ENCODE measurements at places on chromosomes 4 and X.

GRCh38 chr4:81498551-81499099 is 26.9 kb upstream of the RASGEF1B start:
- no peak for DNase-seq

DNA sequence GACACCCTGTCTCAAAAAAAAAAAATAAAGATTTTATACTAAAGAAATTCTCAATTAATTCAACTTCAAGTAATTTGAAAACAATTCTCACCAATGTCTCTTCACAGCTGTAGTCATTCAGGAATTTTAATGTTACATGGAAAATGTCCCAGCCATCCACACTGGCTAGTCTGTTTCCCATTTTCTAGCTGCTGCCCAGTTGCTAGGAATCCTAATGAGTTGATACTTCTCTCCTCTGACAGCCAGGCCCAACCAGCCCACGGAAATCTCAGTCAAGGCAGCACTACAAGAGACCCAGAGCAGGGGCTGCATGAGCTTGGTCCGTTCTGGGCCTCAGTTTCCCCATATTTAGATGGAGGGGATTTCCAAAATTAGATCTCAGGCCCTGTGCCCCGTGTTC is 59.1 kb downstream of the CASP3 start:
- no peak for DNase-seq

GRCh38 chrX:20015422-20015821 is 24.6 kb upstream of the BCLAF3 start:
- DNase-seq = no peak

GRCh38 chr4:129377131-129377845 is 281.3 kb downstream of the C4orf33 start:
- DNase-seq = no peak

DNA sequence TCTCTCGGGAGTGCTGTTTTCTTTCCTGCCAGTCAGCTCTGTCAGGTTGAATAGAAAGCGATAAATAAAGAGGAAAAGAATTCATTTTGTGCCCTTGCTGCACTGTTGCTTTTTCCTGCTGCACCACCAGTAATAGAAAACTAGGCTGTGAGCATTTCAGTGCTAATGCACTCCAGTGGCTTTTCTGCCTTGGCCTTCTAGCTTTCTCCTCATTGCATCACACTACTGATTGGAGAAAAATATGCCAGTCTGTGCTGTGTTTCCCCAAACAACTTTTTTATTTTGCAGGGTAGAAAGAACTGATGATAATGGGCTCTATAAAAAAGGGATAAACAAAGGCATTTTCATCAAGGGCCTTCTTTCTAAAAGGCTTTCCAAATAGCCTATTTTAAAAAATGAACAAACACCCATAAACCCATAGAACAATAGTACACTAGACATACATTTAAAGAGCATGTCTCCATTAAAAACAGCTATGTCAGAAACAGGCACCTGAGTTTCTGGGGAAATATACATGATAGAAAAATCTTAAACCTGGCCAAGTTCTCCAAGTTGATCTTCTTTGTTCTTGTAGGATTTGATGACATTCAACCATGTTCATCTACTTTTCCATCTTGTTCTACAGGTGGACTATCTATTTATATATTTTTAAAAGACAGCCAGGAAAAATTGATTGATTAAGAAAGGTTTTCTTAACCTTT is 86.3 kb downstream of the GPRIN3 start:
- no peak for DNase-seq

GRCh38 chr4:33883111-33883510 is 2361.2 kb downstream of the ARAP2 start:
- DNase-seq = no peak

All from stimulated activated CD4-positive, alpha-beta T cell treated with anti-CD3 and anti-CD28 coated beads, Interleukin-4, amount 100 ng/mL, for 4 hours (primary cell).